ENCODE measurements at places on chromosomes 2 and 18.
A peak's percentile ranks its signal among the peaks of the same experiment; 100 is the strongest.

DNA sequence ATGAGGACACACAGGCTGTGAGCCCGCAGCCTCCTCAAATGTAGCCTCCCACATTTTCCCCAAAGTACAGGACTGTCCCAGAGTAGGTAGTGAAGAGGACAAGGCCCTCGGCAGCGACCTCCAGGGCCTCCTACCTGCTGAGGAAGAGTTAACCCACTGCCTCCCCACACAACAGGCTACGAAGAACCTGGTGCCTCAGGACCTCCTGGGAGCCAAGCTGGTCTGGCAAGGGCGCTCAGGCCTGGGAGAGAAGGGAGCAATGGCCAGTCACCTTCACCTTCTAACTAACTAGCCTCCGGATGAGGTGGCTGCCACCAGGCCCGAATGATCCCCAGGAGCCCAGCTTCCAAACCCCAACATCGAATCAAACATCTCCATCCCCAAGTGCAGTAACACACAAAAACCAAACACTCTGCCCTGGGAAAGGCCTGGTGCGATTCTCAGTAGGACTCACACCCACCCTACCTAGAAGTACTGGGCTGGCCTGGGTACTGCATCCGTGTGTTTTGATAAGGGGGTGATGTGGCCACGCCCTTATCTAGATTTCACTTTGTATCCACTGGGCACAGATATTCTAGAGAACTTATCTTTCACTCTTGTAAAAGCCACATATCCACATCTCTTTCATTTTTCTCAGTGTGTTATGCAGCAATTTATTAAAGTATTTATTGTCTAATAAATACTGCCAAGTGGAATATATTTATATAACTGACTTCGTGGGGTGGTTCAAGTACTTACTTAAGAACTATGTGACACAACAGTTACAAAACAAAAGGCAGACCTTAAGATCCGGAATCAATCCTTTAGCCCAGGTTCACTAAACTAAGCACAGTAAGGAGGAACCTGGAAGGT lies 9.7 kb downstream of the ERFE start:
- no peak for DNase-seq

- DNase-seq = no peak
Measured at GRCh38 chr2:179830043-179830787, 31.2 kb downstream of the ZNF385B start.

DNA sequence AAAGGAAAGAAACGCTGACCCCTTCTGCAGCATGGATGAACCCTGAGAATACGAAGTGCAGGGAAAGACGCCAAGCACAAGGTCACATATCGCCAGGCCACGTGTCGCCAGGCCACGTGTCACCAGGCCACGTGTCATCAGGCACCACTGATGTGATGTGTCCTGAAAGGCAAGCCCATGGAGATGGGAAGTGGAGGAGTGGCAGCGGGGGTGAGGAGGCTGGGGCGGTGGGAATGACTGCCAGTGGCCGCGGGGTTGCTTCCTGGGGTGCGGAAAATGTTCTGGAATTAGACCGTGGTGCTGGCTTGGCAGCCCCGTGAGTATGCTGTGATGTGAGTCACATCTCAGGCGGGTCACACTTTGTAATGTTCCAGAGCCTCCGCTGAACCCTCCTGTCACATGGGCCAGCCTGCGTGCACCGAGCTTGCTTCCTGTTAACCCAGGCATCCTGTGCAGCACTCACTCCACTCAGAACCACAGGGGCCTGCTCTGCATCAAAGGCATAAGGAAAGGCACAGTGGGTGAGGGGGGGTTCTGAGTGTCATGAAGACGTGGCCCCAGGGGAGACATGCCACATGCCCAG lies 39.0 kb downstream of the SLC66A2 start:
- DNase-seq = peak; percentile 21

GRCh38 chr2:239293775-239294430 lies 106.9 kb downstream of the HDAC4 start:
- DNase-seq = peak; percentile 81

GRCh38 chr2:207718521-207718920 lies 7.1 kb downstream of the CCNYL1 start:
- DNase-seq = no peak

DNA sequence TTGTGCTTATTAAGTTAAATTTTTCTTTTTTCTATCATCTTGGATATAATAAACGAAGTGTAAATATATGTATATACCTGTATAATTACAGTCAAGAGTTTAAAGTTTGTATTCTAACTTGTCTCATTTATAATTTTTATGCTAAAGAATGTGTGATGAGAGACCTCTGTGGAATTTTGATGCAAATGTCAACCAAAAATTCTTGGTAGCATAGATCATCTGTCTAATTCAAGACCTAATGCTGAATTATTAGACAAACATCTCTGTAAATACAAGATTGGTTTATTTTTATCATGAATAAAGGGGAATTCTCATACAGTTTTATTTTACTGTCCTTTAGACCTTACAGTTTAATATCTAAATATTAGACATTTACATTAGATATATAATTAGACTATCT lies 149.2 kb upstream of the VWC2L start:
- no peak for DNase-seq

DNA sequence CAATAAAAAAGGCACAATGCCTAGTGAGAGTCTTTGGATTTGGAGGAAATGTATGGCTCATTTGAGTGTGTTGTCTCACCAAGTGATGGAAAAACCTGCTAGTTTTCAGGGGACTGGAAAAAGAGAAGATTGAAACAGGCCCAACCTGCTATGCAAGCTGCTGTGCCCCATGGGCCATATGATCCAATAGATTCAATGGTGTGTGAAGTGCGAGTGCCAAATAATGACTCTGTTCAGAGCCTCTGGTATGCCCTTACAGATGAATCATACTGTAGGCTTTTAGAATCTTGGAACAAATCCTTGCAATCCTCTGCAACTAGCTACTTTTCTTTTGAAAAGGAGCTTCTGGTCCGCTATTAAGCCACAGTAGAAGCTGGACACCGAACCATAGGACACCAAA lies 529.8 kb upstream of the CNTNAP5 start:
- DNase-seq = no peak

DNA sequence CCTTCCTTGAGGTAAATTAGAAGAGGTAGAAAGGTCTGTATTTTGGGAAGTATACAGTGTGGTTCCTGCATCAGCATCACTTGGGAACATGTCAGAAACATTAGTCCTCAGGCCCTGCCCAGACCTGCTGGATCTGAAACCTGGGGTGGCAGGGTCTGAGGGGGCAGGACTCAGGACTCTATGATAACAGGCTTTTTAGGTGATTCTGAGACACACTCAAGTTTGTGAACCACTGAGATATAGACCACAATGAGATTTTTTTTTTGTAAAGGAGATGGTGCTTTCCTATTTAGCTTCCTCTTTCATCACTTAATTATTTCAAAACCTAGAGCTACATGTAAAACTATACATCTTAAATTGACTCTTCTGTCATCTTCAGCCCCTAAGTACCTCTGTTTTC lies 262.7 kb upstream of the SPOPL start:
- DNase-seq = no peak

- no peak for DNase-seq
Measured at GRCh38 chr18:12867441-12868123, 16.5 kb downstream of the PTPN2 start.

- no peak for DNase-seq
Measured at GRCh38 chr2:112679484-112679883, 33.7 kb downstream of the SLC20A1 start.

- no peak for DNase-seq
Measured at GRCh38 chr18:2590303-2590702, 18.9 kb downstream of the NDC80 start.

- DNase-seq = peak; percentile 66
Measured at GRCh38 chr2:100262555-100263320, 59.6 kb downstream of the LONRF2 start.

GRCh38 chr18:76573325-76574025 lies 78.4 kb upstream of the ZNF516 start:
- no peak for DNase-seq

DNA sequence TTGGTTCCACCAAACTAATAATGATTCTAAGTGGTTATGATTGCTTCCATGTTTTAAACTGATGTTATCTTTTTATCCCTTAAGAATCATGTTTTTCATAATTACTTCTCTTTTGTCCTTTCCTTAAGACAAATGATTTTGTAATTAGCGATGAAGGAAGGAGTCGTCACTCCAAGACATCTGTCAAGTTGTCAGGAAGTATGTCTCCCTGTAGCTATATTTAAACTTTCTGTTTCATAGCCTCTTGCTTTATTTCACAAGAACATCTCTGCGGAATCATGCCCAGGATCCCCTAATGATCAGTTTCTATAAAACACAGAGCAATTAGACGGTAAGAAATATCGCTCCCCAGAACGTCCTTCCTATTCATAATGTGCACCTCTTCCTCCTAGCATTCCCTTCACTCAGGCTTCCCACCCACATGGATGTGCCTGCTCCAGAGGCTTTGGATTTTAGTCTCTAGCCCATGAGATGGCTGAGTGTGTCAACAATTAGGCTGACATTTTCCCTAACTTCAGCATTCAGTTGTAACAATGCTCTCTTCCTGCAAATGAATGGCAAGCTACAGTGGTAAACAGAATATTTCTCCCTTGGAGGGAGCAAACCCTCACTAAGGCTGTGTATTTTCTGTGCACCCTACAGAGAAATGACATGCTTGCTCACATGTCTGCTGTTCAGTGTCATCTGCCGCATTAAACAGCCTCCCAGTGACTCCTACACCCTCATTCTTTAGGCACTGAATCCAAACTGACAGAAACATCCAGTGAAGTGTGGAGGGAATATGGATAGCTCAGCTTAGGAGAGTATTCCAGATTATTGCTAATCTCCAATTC lies 879.6 kb upstream of the CELF4 start:
- no peak for DNase-seq

- DNase-seq = no peak
Measured at GRCh38 chr18:3067722-3068121, 54.8 kb upstream of the LPIN2 start.

DNA sequence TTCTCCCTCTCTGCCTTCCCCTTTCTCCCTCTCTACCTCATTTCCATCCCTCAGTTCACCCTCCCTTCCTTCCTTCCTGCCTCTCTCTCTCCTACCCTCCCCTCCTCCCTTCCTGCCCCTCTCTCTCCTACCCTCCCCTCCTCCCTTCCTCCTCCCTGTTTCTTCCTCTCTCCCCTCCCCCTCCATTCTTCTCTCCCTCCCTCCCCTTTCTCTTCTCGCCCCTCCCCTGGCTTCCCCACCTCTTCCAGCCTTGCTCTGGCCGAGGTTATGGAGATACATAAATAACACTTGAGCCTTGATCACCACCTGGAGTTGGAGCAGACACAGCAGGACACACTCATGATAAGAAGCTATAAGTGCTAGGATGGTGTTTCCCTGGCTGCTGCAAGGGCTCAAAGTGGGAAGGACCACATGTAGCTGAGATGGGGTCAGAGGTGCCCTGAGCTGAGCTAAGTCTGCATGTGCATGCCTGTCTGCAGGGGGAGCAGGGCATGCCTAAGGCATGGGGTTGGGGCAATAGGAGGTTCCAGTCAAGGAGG lies 326.1 kb upstream of the HS6ST1 start:
- DNase-seq = no peak

DNA sequence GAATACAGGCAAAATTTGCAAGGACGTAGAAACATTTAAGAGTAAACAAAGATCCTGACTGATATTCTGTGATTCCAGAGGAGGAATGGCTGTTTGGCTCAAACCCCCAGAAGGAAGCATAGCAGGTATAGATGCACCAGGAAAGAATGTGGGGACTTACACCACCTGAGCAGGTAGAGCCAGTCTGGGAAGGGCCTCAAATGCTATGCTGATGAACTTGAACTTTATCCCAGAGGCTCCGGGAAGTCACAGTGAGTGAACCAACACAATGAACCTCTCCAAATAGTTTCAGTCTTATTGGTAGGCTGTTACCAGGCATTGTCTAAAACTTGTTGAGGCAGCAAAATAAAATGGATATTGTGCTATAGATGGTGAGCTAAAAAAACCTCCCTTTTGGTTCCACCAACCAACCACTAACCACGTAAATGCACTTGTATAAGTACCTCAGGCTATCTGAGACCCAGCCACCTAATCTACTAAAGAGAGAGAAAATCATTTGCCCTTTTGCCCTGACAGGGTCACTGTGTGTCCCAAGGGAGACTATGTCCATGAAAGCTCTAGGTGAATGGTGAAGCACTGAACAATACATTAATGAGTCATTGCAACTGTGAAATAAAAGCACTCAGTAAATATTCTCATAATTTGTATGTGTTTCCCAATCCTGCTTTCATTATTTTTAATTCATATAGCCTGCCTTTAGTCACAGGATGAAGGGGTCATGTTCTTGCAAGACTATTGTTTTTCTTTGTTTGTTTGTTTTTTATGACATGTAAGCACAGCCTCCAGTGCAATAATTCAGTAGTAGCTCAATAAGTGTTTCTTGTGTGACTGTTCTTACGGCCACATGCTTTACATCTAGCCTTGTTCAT lies 911.6 kb downstream of the EPHA4 start:
- DNase-seq = no peak

DNA sequence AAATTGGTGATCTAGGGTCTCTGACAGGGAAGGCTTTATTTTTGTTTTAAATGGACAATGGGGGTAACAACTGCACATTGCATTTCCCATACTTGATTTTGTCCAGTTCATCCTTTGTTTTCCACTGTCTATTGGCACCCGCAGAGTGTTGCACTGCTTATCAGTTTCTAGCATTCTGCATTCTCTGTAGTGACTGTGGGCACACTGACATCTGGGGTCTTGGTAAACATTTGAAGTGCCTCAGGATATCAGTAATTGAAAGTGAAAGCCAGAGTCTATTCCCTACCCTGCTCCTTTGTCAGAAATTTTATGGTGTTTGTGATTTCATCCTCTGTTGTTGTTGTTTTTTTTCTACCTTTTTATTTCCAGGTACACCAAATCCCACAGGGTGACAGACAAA lies 132.1 kb upstream of the EPC2 start:
- DNase-seq = no peak

GRCh38 chr2:76546207-76546606 lies 835.5 kb upstream of the GCFC2 start:
- DNase-seq = no peak

DNA sequence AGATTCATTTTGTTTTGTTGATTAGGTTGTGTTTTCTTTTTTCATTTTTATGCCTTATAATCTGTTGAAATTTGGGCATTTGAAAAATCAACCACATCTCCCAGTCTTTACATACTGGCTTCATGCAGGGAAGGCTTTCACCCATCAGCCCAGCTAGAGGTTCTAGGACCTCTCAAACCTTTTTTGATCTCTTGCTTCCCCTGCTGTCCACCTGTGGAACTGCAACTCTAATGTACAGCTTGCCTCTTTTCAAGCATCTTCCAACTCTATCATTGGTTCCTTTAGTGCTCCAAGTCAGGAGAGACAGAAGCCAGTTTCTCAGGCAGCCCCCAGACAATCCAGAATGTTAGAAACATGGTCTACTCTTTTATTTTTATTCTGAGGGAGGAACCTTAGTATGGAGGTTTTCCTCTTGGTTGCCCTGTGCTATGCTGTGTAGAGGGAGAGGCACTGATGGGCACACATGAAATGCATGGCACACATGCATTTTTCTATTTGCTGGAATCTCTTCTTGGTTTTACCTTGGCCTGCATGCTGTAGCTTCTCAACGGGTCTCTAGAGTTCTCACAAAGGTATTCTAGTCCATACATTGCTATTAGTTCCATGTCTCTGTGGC lies 107.2 kb upstream of the L3MBTL4 start:
- peak; percentile 13 for DNase-seq

- no peak for DNase-seq
Measured at GRCh38 chr2:138504546-138505235, 3.1 kb downstream of the SPOPL start.

GRCh38 chr2:205865905-205866441 lies 183.7 kb downstream of the NRP2 start:
- no peak for DNase-seq
